ENCODE measurements at places on chromosomes 16 and 17. TPM values are rescaled to one million over a fixed set of nuclear protein-coding genes. Genes with fewer than 3 reads are reported as not detected.

SMIM22 gene
- not detected for total RNA-seq

CDH16 gene
- not detected for total RNA-seq

HEXD gene
- 5.5 TPM for total RNA-seq

SCN4A gene
- total RNA-seq, result 0.12 TPM

KLHL10 gene
- not detected for total RNA-seq

KRT14 gene
- total RNA-seq, result not detected

RAB34 gene
- 185 TPM for total RNA-seq

HES7 gene
- total RNA-seq, result 0.12 TPM

IRX6 gene
- total RNA-seq, result not detected

AARS1 gene
- total RNA-seq, result 114 TPM

ACE gene
- 0.93 TPM for total RNA-seq

EMP2 gene
- 38.4 TPM for total RNA-seq

KRTAP16-1 gene
- total RNA-seq, result not detected

CENPN gene
- total RNA-seq, result 45.2 TPM

ITPRIPL2 gene
- 65.3 TPM for total RNA-seq

ADAP2 gene
- 0.79 TPM for total RNA-seq

SMIM36 gene
- not detected for total RNA-seq

CFAP97D1 gene
- under 0.01 TPM for total RNA-seq

SSTR5 gene
- 0.12 TPM for total RNA-seq

UMOD gene
- total RNA-seq, result not detected

C16orf89 gene
- total RNA-seq, result 1.4 TPM

PRRT2 gene
- 0.26 TPM for total RNA-seq

CTRB1 gene
- total RNA-seq, result not detected

KRT31 gene
- not detected for total RNA-seq

GJC1 gene
- 17.8 TPM for total RNA-seq

C17orf50 gene
- total RNA-seq, result not detected

CTRL gene
- total RNA-seq, result 0.75 TPM

USP6 gene
- total RNA-seq, result not detected

ITGA2B gene
- total RNA-seq, result not detected

SLC5A10 gene
- not detected for total RNA-seq

PDF gene
- 14.9 TPM for total RNA-seq

TBX6 gene
- 0.12 TPM for total RNA-seq

CDRT15 gene
- total RNA-seq, result not detected

TLCD3B gene
- total RNA-seq, result 0.19 TPM

NPTX1 gene
- total RNA-seq, result 163 TPM

ZNF75A gene
- total RNA-seq, result 20.5 TPM

TMEM186 gene
- 3.8 TPM for total RNA-seq

CX3CL1 gene
- total RNA-seq, result 7.7 TPM

ABCC12 gene
- not detected for total RNA-seq

MYH2 gene
- not detected for total RNA-seq

SGF29 gene
- 6.2 TPM for total RNA-seq

TNFRSF17 gene
- total RNA-seq, result not detected

CD7 gene
- total RNA-seq, result not detected

NPIPA3 gene
- total RNA-seq, result 1.3 TPM

SLX4 gene
- 2.9 TPM for total RNA-seq

DLX4 gene
- not detected for total RNA-seq

HCRT gene
- not detected for total RNA-seq

MMP25 gene
- total RNA-seq, result not detected

PYCARD gene
- total RNA-seq, result 42.5 TPM

TP53TG3F gene
- total RNA-seq, result not detected

KRT24 gene
- not detected for total RNA-seq

EPX gene
- not detected for total RNA-seq
